ENCODE measurements at places on chromosomes 7 and 10.

DNA sequence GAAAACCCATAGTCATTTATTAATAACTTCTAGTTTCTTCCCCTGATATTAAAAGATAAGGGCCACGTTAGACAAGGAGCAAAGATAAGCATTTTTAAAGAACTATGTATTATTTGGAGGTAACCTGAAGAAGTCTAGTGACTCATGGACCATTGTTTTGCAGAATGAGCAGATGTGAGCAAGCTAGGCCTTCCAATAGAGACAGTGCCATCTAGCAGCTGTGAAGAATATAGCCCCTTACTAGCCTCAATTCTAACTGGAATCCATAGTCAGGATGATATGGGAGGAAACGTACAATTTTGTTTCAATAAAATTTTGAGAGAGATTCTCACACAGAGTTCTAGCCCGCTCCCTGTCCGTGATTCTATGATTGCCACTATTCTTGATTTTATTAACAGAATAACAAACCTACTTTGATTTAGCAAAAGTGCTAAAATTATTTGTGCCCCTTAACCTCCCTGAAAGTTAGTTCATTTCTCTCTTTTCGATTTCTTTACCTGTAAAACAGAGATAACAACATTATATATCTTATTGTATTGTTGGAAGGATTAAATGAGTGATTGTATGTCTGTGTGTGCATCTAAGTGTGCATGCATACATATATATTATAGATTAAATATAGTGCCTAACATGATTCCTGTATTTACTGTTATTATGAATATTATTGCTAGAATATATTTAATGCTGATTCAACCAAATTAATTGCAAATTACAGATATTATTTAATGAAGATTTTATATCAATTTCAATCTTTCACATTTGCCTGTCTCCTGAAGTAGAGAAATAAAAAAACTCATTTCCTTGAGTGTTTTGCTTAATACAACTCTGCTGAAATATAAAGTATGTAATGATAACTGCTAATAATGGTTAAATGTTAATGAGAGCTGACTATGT, 22.7 kb downstream of the FAM237B start:
- DNase-seq = peak; percentile 8

- DNase-seq = no peak
These were observed 126.8 kb downstream of the WDR37 start for GRCh38 chr10:1183033-1183396.

DNA sequence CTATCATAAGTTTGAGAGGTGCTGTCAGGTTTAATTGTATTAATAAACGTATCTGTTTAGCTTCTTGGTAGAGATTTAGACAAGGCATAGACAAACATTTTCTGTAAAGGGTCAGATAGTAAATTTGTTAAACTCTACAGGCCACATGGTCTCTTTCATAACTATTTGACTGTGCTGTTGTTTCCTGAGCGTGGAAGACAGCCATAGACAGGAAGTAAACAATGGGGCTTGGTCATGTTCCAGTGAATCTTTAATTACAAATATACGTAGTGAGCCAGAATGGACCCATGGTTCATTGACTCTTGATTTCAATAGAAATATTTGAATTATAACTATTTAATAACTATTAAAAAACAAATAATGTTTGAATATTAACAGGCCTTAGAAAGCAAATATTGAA, 451.1 kb downstream of the SH2D4B start:
- DNase-seq = no peak

- DNase-seq = no peak
These were observed 42.2 kb downstream of the GPR85 start for GRCh38 chr7:113044394-113044793.

- DNase-seq = no peak
These were observed 26.3 kb downstream of the ENTPD7 start for GRCh38 chr10:99685597-99685967.

GRCh38 chr10:46094931-46095750, 49.1 kb upstream of the MSMB start:
- DNase-seq = no peak

DNA sequence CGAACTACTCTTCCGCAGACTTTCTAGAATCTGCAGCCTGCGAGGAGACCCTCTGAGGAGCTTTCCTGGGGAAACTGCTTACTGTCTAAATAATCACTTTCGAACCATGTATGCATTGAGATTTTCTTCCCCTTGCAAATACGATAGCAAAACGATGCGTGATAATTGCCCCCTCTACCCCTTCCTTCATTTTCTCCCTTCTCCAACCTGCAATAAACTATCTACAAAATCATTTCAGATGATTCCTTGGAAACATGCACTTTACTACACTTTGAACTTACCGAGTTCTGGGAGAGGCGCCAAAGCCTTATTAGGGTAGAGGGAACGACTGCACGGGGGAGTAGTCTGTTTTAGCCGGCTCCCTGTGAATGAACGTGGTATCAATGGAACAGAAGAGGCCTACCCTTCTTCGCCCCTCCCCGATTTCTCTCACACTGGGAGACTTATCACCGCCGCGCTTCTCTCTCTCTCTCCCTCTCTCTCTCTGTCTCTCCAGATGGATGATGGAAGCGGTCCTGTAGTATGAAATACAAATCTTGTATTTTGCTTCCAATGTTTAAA, at the start of gene FGFBP3:
Gene FGFBP3, minus strand, starts transcription at position 370 of the 561 bp plus-strand sequence. CDS start 517 bp downstream, outside the sequence.
- DNase-seq = no peak

DNA sequence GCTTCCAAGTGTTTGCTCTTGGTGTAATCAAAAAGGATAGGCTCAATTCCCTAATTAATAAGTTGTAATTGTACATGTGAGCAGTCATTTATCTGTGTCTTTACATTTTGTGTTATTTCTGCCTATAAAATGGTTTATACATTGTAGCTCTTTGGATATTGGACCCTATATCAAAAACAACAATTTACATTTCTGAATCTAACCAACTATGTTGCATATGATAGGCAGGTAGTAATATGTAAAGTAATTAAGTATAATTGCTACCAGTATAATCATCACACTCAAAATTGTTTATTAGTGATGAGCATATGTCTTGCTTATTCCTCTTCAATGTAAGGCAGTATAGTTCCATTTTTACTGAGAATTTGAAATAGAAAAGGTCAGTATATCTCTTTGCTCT, 13.8 kb downstream of the AKR1C1 start:
- DNase-seq = no peak

GRCh38 chr7:7789551-7789988, 71.2 kb upstream of the RPA3 start:
- DNase-seq = no peak

- DNase-seq = no peak
These were observed 20.8 kb upstream of the CYTH3 start for GRCh38 chr7:6293202-6293601.

DNA sequence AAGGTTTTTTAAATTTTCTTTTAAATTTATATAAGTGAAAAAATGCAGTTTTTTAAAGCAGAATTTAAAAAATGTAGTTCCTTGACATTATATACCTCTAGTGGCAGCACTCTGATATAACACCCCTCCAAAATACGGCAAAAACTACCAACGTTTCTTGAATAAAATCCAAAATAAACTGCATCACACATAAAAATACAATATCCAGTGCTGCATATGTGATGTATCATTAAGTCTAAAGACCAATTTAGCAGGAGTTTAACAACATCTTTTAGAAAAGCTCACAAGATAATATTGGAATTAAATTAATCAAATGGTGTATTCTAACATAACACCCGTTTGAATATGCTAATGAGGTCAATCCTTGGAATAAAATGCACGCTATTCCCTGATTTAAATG, 1.4 kb downstream of the TCERG1L start:
- DNase-seq = no peak

DNA sequence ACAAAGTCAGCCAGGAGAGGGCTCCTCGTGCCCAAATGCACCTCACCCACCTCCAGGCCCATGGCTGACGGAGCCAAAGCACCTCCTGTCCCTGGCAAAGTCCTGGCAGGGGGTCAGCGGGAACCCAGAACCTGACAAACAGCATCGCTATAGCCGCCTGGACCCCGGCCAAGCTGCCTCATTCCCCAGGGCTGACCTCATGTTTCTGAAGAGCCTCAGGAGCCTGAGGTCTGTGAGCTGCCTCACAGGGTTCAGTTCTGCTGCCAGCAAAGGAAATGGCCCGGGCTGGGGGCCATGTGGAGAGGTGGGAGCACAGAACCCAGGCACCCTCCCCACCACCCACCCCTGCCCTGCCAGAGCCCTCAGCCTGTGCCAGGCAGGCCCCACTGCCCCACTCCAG, 4.2 kb upstream of the NANOS1 start:
- DNase-seq = no peak

DNA sequence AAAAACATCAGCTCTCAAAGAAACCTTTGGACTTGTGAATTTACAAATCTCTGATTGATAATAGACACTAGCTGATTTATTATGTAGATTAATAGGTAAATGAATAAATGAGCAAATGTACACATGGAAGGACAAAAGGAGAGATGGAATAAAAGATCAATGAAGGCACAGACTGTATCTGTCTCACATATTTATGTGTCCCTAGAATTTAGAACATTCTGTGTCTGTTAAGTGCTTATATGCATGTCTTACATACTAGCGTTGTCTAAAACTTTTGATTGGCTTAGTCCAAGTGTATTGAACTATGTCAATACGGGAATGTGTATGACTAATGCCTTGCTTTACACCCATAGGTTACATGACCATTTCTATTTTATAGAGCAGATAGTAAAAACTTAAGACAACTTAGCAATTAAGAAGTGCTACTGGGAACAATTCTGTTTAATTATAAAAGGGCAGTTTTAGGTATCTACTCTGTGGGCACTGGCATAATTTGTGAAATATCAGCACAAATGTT, 140.3 kb downstream of the PLXDC2 start:
- no peak for DNase-seq

GRCh38 chr7:35256256-35257175, 2.6 kb upstream of the TBX20 start:
- no peak for DNase-seq

GRCh38 chr10:42574336-42574735, 64.0 kb downstream of the ZNF33B start:
- no peak for DNase-seq

DNA sequence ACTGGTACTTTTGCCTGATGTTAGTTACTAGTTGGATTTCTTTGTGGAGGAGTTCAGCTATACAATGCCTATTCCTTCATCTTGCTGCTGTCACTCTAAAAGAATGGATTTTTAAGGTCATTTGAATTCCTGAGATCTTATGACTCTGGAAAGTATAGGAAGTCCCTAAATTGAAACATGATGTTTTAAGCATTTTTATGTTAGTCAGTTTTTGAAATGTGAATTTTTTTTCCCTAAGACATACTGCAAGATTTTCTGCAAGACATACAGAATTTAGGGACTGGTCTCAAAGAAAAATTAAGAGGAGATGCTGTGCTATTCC, 355.8 kb downstream of the SUGCT start:
- no peak for DNase-seq

DNA sequence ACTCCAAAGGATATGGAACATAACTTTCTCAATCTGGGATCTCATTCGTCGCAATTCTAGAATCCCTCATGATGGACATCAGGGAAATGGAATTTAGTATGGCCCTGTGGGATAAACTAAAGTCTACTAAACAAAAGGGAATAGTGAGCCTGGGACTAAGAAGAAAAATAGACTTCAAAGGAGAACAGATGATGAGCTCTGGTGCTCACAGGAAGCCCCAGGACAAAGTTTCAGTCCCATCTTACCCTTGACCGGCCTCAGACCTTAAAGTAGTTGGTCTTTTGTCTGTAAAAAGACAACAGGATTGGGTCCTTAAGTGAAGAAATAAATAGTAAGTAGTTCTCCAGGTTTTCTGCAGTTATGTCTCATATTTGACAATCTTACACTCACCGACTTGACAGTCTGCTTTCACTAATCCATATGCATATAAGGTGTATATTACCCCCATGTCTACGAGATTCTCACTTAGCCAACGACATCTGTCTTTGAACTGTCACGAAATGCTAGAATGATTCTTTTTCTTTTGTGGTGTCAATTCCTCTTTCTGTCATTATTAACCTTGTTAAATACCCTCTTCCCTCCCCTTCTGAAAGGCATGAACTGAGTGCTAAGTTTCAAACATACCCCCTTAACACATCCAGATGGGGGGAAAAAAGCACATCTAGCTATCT, 10.9 kb upstream of the IKZF1 start:
- no peak for DNase-seq

- DNase-seq = no peak
These were observed 765.8 kb downstream of the KCNMA1 start for GRCh38 chr10:76871697-76872295.

DNA sequence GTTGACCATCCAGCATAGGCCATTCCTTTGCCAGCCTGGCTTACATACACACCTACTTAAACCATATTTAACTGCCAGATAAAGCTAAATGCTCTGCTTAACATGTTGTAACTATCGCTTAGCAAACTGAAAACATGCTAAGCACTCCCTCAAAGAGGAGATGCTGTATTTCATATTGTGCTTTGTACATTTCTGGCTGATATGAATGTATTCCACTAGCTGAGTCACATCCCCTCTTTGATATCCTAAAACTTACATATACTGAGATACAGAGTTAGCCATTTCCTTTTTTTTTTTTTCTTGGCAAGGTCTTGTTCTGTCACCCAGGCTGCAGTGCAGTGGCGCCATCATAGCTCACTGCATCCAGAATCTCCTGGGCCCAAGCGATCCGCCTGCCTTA, 99.4 kb downstream of the TPST1 start:
- DNase-seq = no peak

- peak; percentile 57 for DNase-seq
These were observed 25.8 kb downstream of the TES start for GRCh38 chr7:116236020-116236630.

DNA sequence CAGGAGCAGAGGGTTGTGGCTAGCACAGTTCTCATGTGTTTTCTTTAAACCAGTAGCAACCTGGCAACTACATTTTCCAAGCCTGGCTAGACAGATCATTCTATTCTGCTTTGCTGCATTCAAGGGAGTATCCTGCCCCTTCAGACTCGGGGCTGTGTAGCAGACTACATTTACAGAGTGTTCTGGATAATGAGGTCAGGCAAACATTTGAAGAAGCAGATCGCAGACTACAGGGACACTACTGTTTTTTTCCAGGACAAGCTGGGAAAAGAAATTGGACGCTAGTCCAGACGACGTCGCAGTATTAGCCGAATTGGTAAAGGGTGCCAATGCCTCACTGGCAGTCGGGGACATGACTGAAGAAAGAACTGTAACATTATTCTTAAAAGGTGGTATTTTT, 61.0 kb upstream of the PAPSS2 start:
- DNase-seq = no peak

- DNase-seq = no peak
These were observed 91.3 kb upstream of the TMEM106B start for GRCh38 chr7:12119620-12120303.

GRCh38 chr7:7569081-7569527, 2.4 kb downstream of the MIOS start:
- no peak for DNase-seq

GRCh38 chr10:117164592-117165537, 26.8 kb upstream of the VAX1 start:
- no peak for DNase-seq

Data from T-helper 1 cell (primary cell).